ENCODE measurements at places on chromosomes 6 and 20. TPM values are rescaled to one million over a fixed set of nuclear protein-coding genes. Genes with fewer than 3 reads are reported as not detected.

GRCh38 chr6:121285041-121285440 lies 49.2 kb downstream of the TBC1D32 start:
- H3K4me1 ChIP-seq: no peaks in the 10 kb centered on the region
- H3K4me3 ChIP-seq: no peak overlapping the region
- H3K27me3 ChIP-seq: no peaks in the 10 kb centered on the region
- H3K27ac ChIP-seq: no peak overlapping the region
- no peaks in the 10 kb centered on the region for H3K36me3 ChIP-seq

DNA sequence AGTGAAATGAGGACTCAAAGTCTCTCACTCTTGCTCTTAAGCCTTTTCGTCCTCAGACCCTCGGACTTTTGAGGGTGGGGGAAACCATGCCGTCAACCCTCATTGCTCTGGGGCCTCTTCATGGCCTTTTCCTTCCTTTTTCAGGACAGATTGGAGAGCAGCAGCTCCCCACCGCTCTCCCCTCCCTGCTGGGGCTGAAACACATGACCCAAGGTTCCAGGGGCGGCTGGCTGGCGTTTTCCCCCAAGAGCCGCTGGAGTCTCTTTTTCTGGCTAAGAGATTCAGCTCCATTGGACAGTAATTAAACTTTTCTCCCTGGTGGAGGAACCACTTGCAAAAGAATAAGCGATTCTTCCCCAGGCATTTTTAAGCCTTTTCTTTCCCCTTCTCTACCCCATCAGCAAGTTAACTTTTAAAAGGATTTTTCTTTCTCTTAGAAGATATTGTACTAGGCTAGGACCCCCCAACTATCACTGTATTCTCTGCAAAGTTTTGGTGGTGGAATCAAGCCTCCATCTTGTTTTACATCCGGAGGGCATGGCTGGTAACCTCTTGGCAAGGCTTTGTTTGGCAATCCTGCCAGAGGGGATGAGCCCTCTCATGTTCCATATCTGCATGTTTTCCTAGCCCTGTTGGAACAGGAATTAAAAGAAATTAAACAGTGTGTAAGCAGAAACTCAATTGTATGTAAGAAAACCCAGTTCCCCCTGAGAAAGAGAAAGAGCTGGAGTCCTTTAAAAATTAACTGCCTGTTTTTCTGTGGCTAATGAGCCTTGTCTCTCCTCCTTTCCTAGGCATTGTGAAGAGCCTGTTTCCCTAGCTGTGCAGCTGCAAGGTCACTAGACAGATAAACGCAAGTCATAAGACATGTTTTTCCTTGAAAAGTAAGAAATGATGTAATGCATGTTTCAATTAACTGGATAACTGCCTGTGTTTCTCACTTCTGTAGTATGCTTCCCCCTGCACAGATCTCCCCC lies 100.8 kb upstream of the GPR6 start:
- peaks cover 7% of the 10 kb centered on the region for H3K4me1 ChIP-seq
- no peaks in the 10 kb centered on the region for H3K36me3 ChIP-seq
- peak overlapping the region; percentile 79 for H3K27ac ChIP-seq
- H3K27me3 ChIP-seq: no peaks in the 10 kb centered on the region
- DNase-seq: no peak

DNA sequence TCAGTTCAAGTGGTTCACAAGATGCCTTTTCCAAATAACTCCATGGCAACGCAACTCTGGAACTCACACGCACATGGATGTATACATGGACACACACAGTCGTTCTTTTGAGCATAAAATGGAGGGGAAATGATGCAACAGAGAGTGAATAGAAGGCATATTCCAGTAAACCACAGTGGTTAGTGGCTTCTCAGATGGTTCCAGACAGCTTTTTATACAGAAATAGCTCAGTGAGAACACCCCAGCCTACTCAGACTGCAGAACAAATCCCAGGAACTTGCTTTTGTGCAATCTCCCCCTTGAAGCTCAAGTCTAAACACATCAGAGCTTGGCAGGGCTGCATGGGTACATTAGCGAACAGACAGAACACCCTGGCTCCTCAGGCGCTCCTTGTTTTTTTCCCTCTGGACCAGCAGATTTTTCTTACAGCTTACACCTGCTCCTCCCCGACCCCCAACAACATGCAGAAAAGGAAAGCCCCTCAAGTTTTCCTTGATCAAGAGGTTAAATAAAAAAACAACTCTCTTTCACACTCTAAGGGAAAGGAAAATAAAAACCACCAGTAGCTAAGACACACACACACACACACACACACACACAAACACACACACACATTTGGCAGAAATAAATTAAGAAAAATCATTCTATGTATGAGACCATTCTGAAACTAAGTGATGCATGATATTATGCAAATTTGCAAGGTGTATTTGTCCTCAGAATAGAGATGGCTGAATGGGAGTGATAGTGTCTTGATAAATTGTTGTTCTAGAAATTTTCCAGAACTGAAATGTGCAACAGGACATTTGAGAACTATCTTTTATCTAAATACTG lies 51.2 kb upstream of the RANBP9 start:
- no peak for DNase-seq
- H3K36me3 ChIP-seq: no peaks in the 10 kb centered on the region
- peaks cover 92% of the 10 kb centered on the region for H3K4me1 ChIP-seq
- H3K27me3 ChIP-seq: no peaks in the 10 kb centered on the region
- no peak overlapping the region for H3K4me3 ChIP-seq

- no peaks in the 10 kb centered on the region for H3K27me3 ChIP-seq
- H3K27ac ChIP-seq: peak overlapping the region; percentile 1
- peaks cover 7% of the 10 kb centered on the region for H3K4me1 ChIP-seq
Observed at GRCh38 chr6:106094964-106095335, 8.8 kb downstream of the PRDM1 start.

RIPPLY2 gene
- 1.1 TPM for total RNA-seq

CD40 gene
- total RNA-seq: 15.3 TPM

Measured in esophagus squamous epithelium (tissue), 5 donors.